ENCODE measurements at places on chromosomes 12 and 14. TPM values are rescaled to one million over a fixed set of nuclear protein-coding genes. Genes with fewer than 3 reads are reported as not detected.

OR4E2 gene
- not detected for total RNA-seq

CLEC6A gene
- not detected for total RNA-seq

SLC17A8 gene
- not detected for total RNA-seq

KLRF1 gene
- not detected for total RNA-seq
